ENCODE measurements at places on chromosomes 6 and 20.

DNA sequence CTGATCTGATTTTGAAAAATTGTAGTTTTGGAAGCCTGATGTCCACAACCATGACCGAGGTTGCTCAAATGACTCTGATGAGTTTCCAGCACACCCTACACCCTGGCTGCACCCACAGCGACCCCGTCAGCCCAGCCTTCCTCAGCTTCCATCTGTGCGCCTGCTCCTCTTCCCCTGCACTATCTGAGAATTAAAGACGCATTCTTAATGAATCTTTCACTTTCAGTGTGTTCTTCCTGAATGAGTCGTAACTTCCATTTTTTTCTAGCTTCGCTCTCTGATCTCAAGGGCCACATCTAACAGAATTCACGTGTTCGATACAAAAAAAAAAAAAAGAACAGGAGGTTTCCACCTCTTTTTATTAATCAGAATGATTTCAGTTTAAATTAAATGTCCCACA is 21.3 kb upstream of the RREB1 start:
- peak; percentile 30 for DNase-seq

GRCh38 chr6:103908898-103909297 is 950.8 kb downstream of the HACE1 start:
- no peak for DNase-seq

- DNase-seq = no peak
Measured at GRCh38 chr20:23530937-23531567, 37.2 kb downstream of the CST9L start.

DNA sequence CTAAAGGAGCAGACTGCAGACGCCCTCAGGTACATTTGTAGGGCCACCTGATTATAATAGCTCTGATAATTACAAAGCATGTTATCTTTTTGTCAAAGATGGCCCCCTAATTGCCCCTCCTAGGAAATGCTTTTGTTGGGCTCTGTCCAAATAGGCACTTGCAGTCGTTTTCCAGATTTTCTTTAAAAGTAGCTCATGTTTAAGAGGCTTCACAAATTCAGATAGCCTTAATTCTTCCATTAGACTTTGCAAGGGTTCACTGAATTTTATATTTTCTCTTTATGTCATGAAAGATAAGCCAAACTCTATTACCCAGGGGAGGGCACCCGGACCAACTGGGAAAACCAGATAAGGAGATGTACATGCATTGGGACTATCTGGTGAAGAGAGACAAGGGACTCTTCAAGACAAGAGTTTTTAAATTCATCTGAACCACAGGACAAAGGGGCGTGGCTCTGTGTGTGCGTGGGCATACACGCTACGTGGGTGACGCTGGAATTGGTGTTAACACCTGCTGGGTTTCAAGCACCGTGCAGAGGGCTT is 95.6 kb downstream of the TOX2 start:
- no peak for DNase-seq
